Stimulated activated CD4-positive, alpha-beta T cell treated with anti-CD3 and anti-CD28 coated beads, TNF-alpha, amount 100 ng/mL, for 24 hours (primary cell): ENCODE measurements at places on chromosomes 16 and 17.
A peak's percentile ranks its signal among the peaks of the same experiment; 100 is the strongest.

DNA sequence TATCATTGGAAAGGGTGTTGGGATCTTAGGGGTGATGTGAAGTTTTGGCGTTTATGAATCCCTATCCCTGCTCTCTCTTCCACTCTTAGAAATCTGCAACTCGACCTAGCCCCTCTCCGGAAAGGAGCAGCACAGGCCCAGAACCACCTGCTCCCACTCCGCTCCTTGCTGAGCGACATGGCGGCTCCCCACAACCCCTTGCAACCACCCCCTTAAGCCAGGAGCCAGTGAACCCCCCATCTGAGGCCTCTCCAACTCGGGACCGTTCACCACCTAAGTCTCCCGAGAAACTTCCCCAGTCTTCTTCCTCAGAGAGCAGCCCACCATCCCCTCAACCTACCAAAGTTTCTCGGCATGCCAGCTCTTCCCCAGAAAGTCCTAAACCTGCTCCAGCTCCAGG is 9.0 kb downstream of the SRRM2 start:
- no peak for DNase-seq

GRCh38 chr17:7997186-7997585 is 5.2 kb upstream of the GUCY2D start:
- DNase-seq, result no peak

- DNase-seq, result no peak
Observed at GRCh38 chr17:72306037-72306436, 185.2 kb downstream of the SOX9 start.

- no peak for DNase-seq
Observed at GRCh38 chr17:2282297-2282873, 21.2 kb downstream of the SMG6 start.

GRCh38 chr17:11005940-11006339 is 168.1 kb upstream of the PIRT start:
- no peak for DNase-seq

DNA sequence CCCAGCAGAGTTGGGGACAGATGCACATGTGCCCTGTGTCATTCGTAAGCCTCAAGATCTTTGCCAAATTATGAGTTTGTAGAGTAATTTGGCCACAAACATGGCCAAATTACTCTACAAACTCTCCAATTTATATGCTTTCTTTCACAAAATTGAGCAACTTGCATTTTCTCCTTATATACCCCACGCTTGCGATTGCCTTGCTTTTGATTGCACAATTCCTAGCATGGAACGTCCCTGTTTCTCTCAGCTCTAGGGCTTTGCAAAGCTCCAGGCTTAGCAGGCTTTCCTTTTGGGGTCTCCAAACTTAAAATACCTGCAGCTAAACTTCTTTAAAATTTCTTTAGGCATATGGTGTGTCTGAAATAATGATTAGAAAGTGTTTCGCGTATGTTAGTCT is 28.5 kb upstream of the MAF start:
- no peak for DNase-seq

DNA sequence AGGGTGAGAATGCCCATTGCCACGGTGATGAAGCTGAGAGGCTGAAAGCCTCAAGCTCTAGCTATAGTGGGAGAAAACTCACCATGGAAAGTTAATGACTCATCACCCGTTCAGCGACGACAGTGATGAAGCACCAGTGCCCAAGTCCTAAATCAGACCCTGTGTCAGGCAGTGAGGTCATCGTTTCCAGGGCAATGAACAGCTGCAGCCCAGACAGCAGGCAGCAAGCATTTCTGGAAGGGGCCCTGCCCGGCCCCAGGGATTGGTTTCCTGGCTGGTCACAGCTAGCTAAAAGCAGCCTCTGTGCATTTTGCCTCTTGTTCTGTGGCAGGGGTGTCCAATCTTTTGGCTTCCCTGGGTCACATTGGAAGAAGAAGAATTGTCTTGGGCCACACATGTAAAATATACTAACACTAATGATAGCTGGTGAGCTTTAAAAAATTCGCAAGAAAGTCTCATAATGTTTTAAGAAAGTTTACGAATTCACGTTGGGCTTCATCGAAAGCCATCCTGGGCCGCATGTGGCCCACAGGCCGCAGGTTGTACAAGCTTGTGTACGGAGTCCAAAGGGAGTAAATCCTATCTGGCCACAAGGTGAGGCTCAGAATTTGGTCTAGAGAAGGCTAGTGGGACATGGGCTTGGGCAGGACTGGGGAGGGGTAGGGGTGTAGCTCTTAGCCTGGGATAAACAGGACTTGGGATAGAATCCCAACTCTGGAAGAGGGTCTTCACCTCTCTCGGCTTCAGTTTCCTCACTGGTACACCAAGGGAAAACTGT is 40.6 kb downstream of the MIS12 start:
- DNase-seq, result peak; percentile 77

DNA sequence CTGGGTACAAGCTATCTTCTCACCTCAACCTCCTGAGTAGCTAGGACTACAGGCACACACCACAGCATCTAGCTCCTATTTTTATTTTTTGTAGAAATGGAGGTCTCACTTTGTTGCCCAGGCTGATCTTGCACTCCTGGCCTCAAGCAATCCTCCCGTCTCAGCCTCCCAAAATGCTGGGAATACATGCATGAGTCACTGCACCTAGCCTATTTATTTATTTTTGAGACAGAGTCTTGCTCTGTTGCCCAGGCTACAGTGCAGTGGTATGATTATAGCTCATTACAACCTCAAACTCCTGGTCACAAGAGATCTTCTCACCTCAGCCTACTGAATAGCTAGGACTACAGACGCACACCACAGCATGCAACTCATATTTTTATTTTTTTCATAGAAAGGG is 40.1 kb upstream of the RGS9 start:
- DNase-seq, result no peak

GRCh38 chr17:64781014-64781756 is 119.1 kb upstream of the SMURF2 start:
- peak; percentile 61 for DNase-seq

DNA sequence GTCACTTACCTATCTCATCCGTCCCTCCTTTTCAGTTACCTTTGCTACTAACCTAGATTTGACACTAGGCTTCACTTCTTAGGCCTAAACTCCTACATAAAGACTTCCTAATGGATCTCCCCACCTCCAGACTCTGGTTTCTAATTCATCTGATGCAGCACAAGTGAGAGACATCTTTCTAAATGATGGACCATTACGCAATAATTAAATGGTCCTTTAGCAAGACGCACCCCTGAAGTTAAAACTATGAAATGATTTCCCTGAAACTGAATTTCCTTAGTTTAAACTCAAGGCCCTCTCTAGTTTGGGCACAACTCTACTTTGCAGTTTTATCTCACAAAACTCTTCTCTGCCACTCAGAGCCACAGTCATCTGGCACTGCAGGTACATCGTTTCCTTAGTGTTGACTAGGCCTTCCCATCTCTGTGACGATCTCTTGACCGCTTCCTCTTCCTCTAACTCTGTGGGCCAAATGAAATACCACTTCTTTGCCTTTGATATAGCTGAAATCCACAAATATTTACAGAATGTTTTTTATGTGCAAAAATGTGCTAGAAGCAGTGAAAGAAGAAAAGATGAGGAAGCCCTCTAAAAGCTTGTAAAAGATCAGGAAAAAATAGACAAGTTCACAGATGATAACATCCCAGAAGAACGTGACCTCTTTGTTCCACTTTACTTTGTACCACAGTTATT is 3.3 kb downstream of the SYNRG start:
- no peak for DNase-seq

GRCh38 chr17:2071455-2072281 is 16.8 kb downstream of the HIC1 start:
- DNase-seq, result no peak

GRCh38 chr17:72353502-72353901 is 232.7 kb downstream of the SOX9 start:
- DNase-seq, result no peak

GRCh38 chr17:15343749-15344148 is 2.4 kb upstream of the TEKT3 start:
- DNase-seq, result no peak

- DNase-seq, result no peak
Observed at GRCh38 chr16:49352892-49353291, 20.7 kb upstream of the C16orf78 start.

DNA sequence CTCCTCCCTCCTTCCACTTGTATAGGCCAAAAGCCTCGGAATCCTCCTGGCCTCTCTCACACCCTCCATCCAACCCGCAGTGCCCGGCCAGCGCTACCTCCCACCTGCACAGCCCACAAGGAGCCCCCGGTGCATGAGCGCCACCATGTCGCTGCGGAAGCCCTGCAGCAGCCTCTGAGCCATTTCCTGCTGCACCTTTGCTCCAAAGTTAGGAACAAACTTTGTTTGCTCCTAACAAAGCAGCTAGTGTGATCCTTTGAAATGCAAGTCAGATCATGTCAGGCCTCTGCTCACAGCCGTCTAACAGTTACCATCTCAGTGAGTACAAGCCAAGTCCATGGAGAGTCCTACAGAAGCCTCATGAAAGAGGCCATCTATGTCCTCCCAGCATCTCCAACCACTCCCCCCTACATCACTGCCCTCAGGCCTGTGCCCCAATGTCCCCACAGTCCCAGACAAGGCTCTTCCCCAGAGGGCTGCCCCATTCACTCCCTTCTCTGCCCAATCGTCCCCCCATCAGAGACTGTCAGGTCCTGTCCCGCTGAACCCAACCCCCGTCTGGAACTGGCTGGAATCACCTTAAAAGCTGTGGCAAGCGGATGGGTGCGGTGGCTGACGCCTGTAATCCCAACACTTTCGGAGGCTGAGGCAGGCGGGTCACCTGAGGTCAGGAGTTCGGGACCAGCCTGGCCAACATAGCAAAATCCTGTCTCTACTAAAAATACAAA is 7.5 kb downstream of the DCAKD start:
- no peak for DNase-seq
